ENCODE measurements at places on chromosomes 16 and 17.

- no peak for DNase-seq
Observed at GRCh38 chr16:18792836-18793433, 2.8 kb upstream of the RPS15A start.

GRCh38 chr17:6453279-6454024, 9.2 kb downstream of the PIMREG start:
- no peak for DNase-seq

GRCh38 chr16:65280845-65281512, 159.1 kb upstream of the CDH11 start:
- no peak for DNase-seq

GRCh38 chr16:78321620-78322360, 222.3 kb downstream of the WWOX start:
- DNase-seq, result no peak

DNA sequence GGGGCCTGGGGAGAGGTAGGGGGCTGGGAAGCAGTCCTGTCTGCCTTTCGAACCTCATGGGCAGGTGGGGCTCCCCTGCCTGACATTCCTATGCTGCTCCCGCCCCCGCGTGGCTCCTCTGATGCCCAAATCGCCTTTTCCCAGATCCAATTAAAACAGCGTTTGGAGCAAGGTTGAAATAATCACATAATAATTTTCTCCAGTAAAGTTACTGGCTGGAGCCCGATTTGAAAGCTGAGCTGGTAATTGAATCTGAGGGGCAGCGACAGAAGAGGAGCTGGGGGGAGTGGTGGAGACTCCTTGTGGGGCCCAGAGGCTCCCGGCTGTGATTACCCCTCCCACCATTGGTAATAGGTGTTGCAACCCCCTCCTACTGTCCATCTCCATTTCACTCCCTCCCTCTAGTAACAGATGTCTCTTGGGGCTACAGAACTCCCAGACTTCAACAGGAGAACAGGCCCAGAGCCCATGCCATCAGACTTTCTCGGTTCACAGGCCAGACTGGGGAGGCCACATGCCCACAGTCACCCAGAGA, 38.9 kb upstream of the C1QL1 start:
- no peak for DNase-seq

GRCh38 chr17:66789961-66790437, 44.9 kb upstream of the CACNG5 start:
- no peak for DNase-seq

DNA sequence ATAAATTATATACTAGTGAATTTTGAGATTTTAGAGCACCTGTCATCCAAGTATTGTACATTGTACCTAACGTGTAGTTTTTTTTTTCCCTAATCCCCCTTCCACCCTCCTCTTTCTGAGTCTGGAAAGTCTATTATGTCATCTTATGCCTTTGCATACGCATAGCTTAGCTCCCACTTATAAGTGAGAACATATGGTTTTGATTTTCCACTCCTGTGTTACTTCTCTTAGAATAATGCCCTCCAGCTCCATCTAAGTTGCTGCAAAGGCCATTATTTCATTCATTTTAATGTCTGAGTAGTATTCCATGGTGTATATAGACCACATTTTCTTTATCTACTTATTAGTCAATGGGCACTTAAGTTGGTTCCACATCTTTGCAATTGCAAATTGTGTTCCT, 177.0 kb upstream of the C16orf82 start:
- no peak for DNase-seq

- peak; percentile 6 for DNase-seq
Observed at GRCh38 chr16:47644166-47644565, 183.0 kb downstream of the PHKB start.

DNA sequence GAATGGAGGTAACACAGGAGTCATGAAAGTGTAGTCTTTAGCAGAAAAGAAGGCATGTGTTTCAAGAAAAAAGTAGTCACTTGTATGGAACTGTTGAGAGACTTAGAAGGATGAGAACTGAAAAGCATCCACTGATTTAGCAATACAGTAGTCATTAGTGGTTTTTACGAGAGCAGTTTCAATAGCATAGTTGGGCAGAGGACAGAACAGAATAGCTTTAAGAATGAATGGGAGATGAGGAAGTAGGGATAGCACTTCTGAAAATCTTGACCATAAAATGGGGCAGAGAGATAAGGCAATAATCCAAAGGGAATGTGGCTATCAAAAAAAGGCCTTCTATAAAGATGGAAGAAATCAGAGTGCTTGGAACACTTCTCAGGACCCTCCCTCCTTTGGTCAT, 64.8 kb upstream of the C17orf78 start:
- peak; percentile 22 for DNase-seq

GRCh38 chr17:60652454-60653247, 25.0 kb upstream of the BCAS3 start:
- DNase-seq, result peak; percentile 35

DNA sequence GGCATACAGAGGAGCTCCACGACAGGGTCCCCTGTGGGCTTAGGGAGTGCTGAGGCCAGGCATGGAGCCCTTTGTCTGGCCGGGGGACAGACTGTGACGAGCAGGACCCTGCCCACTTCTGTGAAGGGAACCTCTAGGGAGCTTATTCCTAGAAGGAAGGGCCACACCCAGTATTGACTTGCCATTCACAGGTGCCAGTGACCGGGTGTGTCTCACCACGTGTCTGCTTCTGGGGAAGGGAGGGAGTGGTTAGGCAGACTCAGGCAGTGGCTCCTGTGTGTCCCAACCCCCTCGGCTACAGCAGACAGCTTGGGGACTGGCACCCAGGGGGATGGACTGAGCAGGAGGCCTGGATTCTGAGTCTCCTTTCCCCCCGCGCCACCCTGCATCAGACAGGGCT, 57.2 kb downstream of the SOCS1 start:
- no peak for DNase-seq

DNA sequence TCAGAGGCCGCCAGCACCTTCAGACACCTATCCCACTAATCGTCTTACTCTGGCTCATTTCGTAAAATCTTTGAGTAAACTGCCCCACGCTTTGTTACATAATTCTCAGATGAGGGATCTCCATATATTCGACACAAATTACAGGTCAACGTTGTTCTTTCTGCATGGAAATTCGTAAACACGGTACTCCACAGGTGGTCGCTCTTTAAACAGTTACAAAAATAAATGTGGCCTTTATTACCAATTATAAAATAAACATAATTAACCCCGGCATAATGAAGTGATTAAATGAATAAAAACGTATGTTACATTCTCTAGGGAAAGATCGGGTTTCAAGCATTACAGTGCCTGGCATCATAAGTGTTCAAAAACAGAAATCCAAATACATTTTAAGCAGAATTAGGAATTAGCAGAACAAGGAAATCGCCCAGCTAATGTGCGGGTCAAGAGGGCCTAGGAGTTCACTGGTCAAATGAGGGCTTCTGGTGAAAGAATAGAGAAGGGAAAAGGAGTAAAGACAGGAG, 943 bp upstream of the PIP4K2B start:
- no peak for DNase-seq

- DNase-seq, result no peak
Observed at GRCh38 chr16:15035163-15035729, 20.6 kb downstream of the NTAN1 start.

- DNase-seq, result peak; percentile 88
Observed at GRCh38 chr17:17354560-17355349, 51.6 kb downstream of the NT5M start.

Data from suppressor macrophage treated with lipopolysaccharide for 4 hours (primary cell).